ENCODE measurements at places on chromosomes 2 and 18. TPM values are rescaled to one million over a fixed set of nuclear protein-coding genes. Genes with fewer than 3 reads are reported as not detected.

Gene CIB4
- total RNA-seq = not detected

Gene DLX2
- total RNA-seq = 0.16 TPM

Gene CFAP65
- total RNA-seq = not detected

Gene ALPG
- not detected for total RNA-seq

Gene MFSD2B
- not detected for total RNA-seq

Gene HOXD13
- not detected for total RNA-seq

Gene IL18RAP
- total RNA-seq = under 0.01 TPM

Gene SCYGR4
- total RNA-seq = not detected

Gene ABHD3
- 7.5 TPM for total RNA-seq

Gene PMAIP1
- total RNA-seq = 2.2 TPM

Gene GLI2
- total RNA-seq = 6.6 TPM

Gene FRZB
- 0.49 TPM for total RNA-seq

Data from cardiac atrium fibroblast (primary cell).